ENCODE measurements at places on chromosomes 3 and 15.

- DNase-seq = no peak
Observed at GRCh38 chr3:112670824-112671223, 29.9 kb upstream of the CCDC80 start.

DNA sequence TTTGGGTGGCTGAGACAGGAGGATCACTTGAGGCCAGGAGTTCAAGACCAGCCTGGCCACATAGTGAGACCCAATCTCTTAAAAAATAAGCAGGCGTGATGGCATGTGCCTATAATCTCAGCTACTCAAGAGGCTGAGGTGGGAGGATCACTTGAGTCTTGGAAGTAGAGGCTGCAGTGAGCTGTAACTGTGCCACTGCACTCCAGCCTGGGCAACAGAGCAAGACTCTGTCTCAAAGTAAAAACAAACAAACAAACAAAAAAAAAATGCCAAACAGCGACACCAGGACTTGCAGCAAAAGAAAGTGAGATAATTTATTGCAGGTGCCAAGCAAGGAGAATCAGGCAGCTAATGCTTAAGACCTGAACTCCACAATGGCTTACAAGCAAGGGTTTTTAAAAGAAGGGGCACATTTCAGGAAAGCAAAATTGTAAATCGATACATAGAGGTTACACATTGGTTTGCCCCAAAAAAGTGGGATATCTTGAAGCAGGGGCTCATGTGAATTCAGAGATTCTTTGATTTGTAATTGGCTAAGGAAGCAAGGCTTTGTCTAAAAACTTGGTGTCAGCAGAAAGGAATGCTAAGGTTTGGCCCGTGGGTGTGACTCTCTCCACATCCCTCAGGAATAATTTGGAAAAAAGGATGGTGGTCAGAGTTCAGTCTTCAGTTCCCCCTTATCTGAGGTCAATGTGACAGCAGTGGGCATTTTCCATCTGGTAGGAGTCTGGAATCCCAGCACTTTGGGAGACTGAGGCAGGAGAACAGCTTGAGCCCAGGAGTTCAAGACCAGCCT lies 5.2 kb upstream of the MPI start:
- no peak for DNase-seq

- no peak for DNase-seq
Observed at GRCh38 chr3:21888656-21889055, 137.6 kb upstream of the ZNF385D start.

GRCh38 chr3:72158639-72159326 lies 373.8 kb upstream of the PROK2 start:
- no peak for DNase-seq

- no peak for DNase-seq
Observed at GRCh38 chr3:52498137-52499054, 3.3 kb downstream of the STAB1 start.

DNA sequence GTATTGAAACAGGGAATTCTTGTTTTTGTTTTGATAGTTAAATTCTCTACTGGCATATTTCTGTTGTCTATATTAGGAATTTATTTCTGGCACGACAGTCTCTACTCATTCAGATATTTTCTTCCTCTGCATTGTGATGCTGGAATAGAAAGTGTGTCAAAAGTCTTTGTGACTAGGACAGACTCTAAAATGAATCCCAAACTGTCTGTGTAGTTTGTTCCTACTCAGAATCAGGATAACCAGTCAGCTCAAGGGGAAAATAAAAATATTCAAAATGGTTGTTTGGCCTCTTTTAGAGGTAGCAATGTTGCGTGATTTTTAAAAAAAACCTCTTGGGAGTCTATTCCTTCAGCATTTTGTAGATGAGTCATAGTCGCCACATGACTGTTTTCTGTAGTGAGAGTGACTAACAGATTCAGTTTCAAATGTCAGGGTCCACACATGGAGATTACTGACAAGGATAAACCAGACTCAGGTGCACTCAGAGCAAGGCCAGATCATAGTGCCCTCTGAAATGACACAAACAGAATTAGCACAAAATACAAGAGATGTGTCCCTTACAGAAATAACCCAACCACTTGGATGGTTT lies 13.1 kb downstream of the SLC7A14 start:
- DNase-seq = no peak

DNA sequence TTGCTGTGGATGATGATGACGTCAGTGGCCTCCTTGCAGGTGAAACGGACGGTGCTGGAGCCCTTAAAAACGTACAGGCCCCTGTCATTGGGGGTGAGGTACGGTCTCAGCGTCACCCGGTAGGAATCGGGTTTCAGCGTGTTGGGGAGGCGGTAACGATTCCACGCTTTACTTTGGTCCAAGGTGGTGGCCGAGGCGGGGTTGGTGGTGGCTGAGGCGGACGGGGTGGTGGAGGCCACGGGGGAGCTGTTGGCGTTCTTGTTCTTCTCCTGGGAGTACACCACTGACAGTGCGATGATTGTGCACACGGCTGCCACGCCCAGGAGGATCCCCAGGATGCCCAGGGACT lies 8.5 kb downstream of the ANPEP start:
- no peak for DNase-seq

DNA sequence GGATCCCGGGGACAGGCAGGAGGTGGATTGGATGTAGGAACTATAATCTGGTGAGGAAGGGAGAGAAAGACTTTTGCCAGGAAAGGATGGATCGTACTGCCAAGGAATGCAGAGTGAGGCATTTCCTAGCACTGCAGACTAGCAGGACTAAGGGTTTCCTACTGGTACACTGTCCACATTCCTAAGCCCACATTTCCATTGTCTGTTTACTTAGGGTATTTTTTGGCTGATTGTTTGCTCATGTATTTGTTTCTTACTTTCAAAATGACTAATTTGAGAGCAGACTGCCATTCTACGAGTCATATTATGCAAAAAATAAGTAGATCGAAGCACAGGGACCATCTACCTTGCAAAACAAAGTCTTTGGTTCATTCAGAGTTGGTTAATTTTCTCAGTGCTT lies 1029.5 kb upstream of the NR2F2 start:
- DNase-seq = no peak

- DNase-seq = no peak
Observed at GRCh38 chr15:100919481-100920405, 586 bp downstream of the LRRK1 start.

DNA sequence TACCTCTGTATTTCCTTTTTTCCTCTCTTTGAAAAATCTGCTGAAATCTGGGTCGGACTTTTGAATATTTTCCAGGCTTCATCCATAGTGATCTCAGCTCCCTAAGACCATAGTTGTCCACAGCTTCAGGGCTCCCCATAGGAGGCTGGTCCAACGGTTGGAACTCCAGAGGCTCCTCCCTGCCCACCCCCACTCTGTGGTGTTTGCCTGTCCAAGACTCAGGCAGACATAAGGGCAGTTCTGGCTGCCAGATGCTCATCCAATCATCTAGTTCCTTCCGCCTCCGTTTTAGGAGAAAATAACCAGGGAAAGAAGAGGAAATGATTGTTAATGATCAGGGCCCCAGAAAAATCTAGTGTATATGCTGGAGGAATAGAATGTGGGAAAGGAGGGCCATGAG lies 27.9 kb upstream of the PRTG start:
- no peak for DNase-seq

GRCh38 chr15:47778263-47778770 lies 61.0 kb downstream of the SEMA6D start:
- no peak for DNase-seq

GRCh38 chr3:185317674-185318073 lies 45.3 kb upstream of the MAP3K13 start:
- no peak for DNase-seq

- DNase-seq = no peak
Observed at GRCh38 chr15:75455982-75456531, 4.6 kb upstream of the SIN3A start.

- DNase-seq = no peak
Observed at GRCh38 chr15:60137711-60138396, 133.7 kb downstream of the FOXB1 start.

- DNase-seq = no peak
Observed at GRCh38 chr15:62164014-62164395, 1.1 kb downstream of the C2CD4B start.

DNA sequence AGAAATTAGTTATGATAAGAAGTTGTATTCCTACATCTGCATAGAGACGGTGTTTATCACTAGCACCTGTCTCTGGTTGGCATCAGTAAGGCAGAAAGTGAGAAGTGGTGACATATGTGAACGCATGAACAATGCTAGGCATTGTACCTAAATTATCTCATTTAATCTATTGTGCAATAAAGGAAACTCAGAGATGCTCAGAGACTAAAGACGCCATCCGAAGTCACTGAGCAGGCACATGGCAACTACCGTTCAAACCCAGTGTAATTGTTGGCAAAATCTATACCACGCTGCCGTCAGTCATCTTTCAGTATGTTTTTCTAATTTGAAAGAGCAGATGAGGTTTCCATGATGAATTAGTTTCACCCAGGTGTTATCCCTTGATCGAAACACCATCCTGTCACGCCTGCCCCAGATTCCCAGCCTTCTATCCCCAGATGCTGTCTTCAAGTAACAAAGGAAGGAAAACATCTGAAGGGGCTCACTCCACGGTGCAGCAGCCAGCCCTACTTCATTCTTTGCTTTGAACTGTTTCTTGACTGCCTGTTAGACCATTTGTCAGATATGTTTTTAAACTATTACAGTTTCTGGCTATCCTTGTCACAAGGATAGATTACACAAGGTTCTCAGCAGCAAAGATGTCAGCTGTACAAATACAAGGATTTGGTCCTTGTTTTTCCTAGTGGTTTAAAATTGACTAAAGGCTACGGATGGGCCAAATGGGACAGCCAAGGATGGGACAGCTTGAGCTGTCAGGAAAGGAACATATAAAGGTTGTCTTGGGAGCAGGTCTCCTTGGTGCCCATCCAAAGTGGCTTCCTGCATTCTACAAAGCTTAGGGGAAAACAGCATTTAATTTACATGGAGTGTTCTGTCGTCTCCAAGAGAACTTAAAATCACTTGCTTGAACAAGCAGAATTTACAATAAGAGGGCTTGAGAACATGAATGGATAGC lies 99.1 kb downstream of the TMEM108 start:
- DNase-seq = no peak

Measured in NCI-H187 (cell line).